ENCODE measurements at places on chromosomes 1 and 21.
A peak's percentile ranks its signal among the peaks of the same experiment; 100 is the strongest.

GRCh38 chr1:59156526-59157199 lies 140.2 kb upstream of the FGGY start:
- no peak for DNase-seq

- DNase-seq = no peak
Observed at GRCh38 chr1:55120538-55120937, 81.2 kb downstream of the PCSK9 start.

- no peak for DNase-seq
Observed at GRCh38 chr1:173485401-173485800, 8.3 kb downstream of the PRDX6 start.

DNA sequence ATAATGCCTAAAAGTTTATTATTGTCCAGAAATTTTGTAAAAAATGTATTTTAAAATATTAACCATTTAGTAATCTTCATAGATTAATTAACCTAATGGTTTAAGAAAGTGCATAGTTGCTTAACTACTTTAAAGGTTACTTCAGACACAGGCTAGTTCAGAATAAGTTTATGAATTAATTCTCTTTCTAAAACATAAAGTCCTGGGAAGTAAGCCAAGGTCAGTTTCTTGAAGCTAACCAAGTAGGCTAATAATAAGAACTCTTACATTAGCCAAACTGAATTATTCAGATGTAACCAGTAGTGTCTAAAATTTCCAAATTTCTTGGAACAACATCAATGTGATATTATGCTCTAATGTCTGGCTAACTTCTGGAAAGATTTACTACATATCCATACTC lies 790.4 kb downstream of the NCAM2 start:
- no peak for DNase-seq

DNA sequence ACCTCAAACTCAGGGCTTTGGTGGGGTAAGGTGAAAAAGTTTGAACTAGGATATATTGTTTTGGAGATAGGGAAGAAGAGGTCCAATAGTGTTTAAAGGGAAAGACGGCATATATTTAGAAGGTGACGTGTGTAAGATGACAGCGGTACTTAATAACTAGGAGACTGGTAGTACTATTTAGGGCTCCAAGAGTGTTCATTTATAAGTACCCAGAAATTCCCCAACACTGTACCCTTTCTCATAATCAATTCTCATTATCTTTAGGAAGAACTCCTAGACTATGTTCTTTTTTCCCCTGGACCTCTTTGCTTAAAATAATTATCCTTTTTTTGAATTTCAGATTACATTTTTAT lies 1.5 kb downstream of the LYPLAL1 start:
- DNase-seq = no peak

DNA sequence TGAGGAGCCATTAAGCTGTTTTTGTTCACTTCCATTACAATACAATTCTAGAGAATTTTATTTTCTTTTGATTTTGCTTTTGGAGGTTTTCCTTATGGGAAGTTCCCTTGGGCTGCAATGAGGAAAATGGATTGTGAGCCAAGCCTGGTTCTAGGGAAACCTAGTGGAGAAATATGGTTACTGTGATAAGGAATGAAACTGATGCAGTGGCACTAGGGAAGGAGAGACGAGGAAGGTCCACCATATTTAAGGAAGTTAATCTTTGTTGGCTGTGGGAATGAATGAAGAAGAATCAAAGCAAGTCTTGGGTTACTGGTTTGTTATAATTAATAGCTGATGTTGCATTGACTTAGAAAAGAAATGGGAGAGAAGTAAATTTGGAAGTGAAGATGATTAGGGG lies 28.4 kb downstream of the CHML start:
- no peak for DNase-seq

DNA sequence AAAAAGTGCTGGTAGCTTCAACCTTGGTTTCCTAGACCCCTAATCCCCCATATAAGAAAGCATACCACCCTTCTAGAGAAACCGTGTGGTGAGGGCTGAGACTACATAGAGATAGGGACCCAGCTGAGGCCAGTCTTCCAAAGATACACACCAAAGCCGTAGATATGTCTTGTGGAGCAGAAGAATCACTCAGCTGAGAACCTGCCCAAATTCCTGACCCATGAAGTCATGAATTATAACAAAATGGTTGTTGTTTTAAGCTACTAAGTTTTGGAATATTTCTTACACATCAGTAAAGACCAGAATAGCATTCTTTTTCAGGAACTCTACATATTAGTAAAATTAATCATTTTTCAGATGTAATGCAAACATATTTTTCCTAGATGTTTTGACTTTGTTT lies 3.3 kb upstream of the SNRPE start:
- DNase-seq = no peak

GRCh38 chr1:40706626-40707025 lies 15.1 kb downstream of the NFYC start:
- DNase-seq = no peak

DNA sequence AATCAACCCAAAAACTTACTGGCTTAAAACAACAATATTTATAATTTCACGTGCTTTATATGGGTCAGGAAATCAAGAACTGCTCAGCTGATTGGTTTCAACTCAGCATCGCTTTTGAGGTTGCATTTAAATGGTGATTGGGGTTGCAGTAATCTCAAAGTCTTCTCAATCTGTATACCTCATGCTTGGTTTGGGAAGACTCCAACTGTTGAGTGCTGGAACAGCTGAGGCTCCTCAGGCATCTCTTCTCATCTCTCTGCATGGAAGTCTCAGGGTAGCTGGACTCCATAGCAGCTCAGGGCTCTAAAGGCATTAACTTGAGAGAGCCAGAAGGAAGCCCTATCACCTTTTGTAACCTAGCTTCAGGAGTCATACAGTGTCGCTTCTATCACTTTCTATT lies 35.1 kb downstream of the AK5 start:
- no peak for DNase-seq

DNA sequence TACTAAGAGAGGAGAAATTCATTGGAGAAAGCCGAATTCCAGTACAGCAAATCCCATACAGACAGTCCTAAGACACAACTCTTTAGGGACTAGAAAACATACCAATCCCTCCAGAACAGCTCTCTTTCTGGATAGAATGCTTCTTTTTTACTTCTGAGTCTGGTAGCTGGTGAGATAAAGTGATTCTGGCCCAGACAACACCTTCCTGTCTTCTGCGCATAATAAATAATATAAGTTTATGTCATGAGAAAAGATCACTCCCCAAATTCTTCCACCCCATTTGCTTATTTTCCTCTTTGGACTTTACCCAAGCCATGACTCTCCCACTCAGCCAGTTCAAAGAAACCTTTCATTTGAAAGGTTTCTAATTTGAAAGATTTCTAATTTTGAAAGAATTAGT lies 98.4 kb downstream of the EDEM3 start:
- DNase-seq = no peak

- peak; percentile 24 for DNase-seq
Observed at GRCh38 chr1:221840511-221841243, 98.8 kb upstream of the DUSP10 start.

GRCh38 chr1:228318823-228319241 lies 87.8 kb downstream of the TRIM11 start:
- no peak for DNase-seq

- DNase-seq = peak; percentile 61
Observed at GRCh38 chr1:100536031-100536430, 1.9 kb upstream of the GPR88 start.

GRCh38 chr1:113036639-113037321 lies 36.2 kb upstream of the LRIG2 start:
- DNase-seq = no peak

DNA sequence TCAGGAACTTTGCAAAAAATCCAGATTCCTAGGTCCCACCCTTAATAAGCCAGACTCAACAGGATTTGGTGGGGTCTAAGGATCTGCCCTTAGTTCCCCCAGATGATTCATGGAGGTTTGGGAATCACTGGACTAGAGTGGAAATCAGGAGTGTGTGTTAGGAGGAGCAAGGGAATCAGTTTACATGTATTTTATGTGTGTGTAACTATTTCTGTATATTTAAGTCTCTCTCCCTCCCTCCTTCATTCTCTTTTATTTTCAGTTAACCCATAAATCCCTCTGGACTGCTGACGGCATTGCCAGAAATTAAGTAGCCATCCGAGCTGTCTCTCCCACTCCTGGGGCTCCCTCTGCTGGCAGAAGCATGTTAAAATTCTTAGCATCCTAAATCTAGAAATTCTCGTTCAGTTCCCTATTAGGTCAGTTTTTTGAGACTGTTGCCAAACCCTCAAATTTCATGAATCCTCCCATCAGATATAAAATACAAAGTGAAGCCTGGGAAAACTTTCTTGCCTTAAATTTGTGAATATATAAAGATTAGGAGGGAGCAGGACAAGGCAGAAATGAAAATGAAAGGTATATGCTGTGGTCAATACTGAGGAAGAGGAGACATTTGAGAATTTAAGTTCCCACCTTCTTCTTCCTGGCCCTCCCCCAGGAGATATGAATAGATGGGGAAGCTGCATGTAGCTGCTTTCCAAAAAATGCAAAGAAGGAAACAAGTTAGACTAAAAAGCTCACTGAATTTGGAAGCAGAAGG lies 11.7 kb upstream of the HSD11B1 start:
- no peak for DNase-seq

GRCh38 chr1:179953974-179954492 lies 577 bp upstream of the CEP350 start:
- DNase-seq = no peak

DNA sequence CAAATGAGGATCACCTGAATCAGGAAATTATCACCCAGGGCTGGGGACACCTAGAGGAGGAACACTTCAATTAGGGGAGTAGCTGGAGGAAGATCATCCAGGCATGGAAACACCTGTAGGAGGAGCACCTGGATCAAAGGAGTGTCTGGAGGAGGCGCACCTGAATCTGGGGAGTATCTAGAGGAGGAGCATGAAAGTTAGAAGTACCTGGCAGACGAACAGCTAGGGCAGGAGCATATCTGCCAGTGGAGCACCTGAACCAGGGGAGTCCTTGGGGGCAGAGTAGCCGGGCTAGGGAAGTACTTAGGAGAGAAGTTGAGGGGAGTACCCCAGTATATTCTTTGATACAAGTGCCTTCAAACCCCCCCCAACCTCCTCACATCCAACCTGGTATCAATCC lies 1.3 kb downstream of the C1orf210 start:
- no peak for DNase-seq

DNA sequence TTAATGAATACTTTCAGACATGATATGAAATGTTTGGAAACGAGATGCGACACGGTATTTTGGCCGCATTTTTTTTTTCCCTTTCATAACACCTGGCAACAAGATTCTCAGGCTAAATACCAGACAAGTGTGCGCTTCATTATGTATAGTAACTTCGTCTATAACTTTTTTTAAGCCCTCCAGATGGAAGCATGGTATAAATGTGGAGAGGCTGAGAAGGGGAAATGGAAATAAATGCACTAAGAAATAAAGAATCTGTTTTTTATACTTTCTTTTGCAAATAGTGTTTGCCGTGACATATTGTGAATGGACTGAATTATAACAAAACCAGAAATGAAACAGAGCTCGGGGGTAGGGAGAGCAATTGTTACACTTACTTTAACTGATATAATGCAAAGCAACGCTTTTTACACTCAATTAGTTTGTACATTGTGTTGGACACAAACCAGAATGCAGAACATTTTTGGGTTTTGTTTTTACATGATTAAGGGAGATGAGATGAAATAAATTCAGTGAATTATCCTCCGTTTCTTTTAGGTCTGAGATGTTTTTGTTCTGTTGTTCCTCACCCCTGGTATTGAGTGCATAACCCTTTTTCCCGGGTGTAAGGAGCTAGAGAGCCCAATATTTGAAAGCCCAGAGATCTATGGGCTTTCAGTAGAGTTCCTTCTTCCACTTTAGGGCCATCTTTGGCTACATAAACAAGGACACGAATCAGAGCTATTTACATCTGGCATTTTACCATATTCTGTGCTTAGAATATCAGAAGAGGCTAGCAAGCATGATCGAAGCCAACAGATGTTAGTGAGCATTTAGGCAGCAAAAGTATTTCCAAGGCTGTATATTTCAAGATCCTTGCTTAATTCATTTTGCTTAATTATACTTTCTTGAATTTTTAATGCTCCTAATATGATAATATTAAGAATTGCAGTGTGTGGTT lies 478.0 kb downstream of the CAMTA1 start:
- DNase-seq = no peak

Measured in GM12864 (cell line).